ENCODE measurements at places on chromosomes 1 and 21.

- DNase-seq = no peak
Observed at GRCh38 chr1:42825036-42825851, 8.0 kb upstream of the SVBP start.

- no peak for DNase-seq
Observed at GRCh38 chr21:17616831-17617230, 4.1 kb upstream of the BTG3 start.

DNA sequence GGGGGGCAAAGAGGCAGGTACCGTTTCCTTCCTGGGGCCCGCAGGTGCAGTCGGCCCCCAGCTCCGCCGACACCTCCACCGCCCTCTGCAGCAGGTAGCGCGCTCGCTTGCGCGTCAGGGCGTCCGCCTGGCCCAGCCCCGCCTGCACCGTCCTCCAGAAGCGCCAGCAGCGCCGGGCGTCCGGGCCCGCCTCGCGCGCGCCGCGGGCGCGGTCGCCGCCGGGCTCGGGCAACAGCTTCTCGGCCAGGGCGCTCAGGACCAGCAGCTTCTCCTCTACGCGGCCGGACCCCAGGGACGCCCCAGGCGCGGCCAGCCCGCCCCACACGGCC, 863 bp downstream of the TARBP1 start:
- DNase-seq = no peak

- DNase-seq = peak; percentile 70
Observed at GRCh38 chr1:26696654-26697430, 1.0 kb downstream of the ARID1A start.

- DNase-seq = no peak
Observed at GRCh38 chr1:35524106-35524505, 33.1 kb downstream of the KIAA0319L start.

- DNase-seq = no peak
Observed at GRCh38 chr1:115496904-115497527, 144.8 kb upstream of the VANGL1 start.

- no peak for DNase-seq
Observed at GRCh38 chr1:208990456-208990855, 593.1 kb upstream of the CAMK1G start.

- DNase-seq = no peak
Observed at GRCh38 chr21:33155422-33155821, 74.3 kb upstream of the IFNAR2 start.

GRCh38 chr1:163171826-163172225, 30.9 kb downstream of the RGS5 start:
- DNase-seq = no peak

DNA sequence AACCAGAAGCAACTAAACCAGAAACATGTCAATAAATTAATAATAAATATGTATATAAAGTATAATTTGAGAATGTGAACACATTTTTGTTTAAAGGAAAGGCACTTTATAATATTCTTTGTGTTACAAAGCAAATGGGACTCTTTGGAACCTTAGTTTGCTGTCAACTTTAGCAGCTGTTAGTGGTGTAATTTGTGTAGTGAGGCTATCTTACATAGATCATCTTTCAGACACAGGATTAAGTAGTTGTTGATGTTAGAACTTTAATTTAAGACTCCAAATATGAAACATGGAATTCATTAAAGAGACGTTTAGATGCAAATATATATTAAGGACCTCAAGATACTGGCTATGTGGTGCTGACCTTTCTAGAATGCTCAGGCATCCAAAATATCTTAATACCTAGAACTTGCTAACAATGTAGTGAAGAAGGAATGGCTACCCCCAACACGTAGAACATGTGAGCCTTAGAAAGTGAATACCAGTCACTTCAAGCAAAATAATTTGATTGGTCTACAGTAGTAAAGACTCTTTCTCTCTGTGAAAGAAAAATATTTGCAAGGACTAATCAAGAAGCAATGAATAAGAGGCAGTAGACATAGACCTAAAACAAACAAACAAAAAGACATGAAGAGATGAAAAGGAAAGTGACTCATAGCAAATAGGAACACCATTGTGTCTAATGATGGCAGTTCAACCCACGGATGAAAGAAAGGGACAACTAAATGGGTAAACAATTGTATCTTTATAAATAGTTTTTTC, 811.4 kb downstream of the USP25 start:
- DNase-seq = no peak
